ENCODE measurements at places on chromosomes 1 and 21.
A peak's percentile ranks its signal among the peaks of the same experiment; 100 is the strongest.

GRCh38 chr1:179190861-179191260, 38.6 kb downstream of the ABL2 start:
- no peak for DNase-seq

- DNase-seq = no peak
These were observed 56.1 kb upstream of the CAMK1G start for GRCh38 chr1:209527372-209527771.

GRCh38 chr1:84689514-84690396, 506 bp downstream of the SSX2IP start:
- peak; percentile 75 for DNase-seq

DNA sequence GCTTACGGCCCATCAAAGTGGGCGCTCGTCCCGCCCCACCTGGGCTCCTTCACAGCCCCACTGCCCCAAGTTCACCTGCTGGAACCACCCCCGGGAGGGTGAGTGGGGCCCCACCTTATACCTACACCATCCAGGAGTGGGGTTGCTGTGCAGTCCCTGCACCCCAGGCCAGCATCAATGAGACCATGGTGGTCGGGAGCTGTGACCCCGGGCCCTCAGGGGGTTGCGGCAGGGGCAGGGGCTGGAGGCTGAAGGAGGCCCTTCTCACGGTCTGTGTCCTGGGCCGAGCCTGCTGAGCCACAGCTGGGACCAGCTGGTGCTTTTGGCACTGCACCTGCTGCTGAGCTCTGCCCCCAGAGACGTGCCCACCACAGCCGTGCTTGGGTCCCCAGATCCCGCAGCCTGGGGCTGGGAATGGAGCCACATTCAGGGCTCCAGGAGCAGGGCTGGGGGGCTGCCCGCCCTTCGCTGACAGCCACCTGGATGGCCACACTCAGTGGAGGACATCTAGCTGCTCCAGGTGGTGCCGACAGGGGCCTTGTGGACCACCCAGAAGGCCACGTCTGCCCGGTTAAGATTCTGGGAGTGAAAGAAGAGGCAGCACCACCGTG, 17.4 kb downstream of the ACTRT2 start:
- DNase-seq = no peak
